Globus pallidus (tissue), 1 donor: ENCODE measurements at places on chromosomes 11 and 22.

DNA sequence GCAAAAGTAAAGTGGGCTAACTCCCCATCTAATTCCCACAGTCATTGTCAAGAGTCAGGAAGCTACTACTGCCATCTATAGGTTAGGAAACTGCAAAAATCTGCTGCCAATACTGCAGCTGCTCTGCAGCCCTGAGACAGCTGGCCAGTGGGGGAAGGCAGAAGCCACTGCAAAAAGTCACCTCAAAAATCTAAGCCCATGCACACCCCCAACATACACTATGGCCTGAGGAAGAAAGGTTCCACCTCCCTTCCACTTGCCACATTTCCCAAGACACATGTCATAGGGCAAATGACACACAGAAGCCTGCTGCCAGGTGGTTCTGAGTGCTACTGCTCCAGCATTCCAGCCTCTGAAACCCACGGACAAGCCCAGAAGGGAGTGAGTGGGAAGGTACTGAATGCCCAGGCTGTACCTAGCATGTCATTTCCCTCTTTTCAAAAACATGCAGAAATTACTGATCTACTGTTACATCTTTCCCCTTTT, 36.9 kb downstream of the DGCR2 start:
- peak; percentile 24 for DNase-seq

DNA sequence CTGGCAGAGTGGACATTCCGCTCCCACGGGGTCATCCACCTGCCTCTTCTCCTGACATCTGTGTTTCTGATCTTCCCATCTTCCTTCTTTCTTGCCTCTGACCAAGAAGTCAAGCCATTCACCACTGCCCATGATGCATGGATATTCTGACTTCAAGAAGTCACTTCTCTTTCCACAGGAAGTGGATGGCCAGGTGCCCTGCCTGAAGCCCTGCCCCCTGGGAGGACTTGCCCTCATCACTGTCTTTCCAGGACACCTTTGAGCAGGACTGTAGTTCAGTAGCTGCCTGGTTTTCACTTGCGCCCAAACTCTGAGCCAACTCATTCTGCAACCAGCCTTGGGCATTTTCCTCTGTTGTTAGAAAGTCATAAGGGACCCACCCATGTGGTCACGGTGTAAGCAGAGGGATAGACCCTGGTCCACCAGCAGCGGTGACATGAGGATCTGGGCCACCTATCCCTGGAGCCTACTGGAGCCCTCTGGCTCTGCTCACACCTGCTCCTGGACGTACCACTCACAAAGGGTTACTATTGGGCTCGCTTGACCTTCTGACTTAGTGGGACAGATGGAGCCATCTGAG, 6.9 kb downstream of the CYTH4 start:
- no peak for DNase-seq

- no peak for DNase-seq
These were observed 128.9 kb downstream of the CCDC34 start for GRCh38 chr11:27234043-27234668.

DNA sequence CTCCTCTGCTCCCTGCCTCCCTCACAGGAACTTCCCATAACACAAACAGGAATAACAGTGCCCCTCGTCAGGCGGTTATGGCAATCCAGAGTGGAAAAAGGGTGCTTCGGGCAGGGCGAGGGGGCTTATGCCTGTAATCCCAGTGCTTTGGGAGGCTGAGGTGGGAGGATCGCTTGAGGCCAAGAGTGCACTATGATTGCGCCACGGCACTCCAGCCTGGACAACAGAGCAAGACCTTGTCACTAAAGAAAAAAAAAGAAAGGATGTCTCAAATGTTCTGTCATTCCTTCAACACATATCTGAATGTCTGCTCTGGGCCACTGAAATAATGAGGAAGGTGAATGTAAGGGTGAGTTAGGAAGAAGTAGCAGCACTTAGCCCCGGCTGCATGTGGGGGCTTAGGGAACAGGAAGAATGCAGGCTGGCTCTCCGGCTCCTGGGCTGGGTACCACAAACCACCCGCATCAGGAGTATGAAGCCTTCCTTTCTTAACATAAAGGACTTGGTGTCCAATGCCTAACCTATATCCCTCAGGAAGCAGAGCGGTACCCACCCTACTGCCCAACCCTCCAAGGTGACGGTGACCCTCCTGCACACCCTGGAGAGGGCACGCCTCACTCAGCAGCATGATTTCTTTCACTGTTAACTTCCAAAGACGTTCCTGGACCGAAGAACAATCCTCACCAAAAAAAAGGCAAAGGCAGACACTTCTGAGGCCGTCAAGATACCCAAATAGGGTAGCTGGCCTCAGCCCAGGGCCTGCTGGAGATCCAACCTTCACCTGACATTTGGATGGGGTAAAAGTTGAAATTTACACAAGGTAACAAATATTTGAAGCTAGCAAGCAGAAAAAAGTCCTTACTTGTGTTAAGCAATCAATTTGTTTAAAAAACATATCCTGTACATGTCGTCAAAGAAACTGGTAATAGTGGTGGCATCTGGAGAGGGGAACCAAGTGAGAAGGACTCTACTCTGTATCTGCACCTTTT, 3.8 kb downstream of the CPT1A start:
- DNase-seq, result no peak

GRCh38 chr11:106724293-106724892, 293.9 kb downstream of the GUCY1A2 start:
- no peak for DNase-seq

DNA sequence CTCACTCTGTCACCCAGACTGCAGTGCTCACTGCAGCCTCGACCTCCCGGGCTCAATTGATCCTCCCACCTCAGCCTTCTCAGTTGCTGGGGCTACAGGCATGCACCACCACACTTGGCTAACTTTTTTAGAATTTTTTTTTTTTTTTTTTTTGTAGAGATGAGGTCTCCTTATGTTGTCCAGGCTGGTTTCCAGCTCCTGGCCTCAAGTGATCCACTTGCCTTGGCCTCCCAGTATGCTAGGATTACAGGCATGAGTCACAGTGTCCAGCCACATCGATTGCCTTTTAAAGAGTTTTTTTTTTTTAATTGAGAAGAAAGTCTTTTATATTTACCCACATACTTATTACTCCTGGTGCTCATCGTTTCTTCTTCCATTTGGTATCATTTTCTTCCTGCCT, 30.0 kb downstream of the PARVG start:
- no peak for DNase-seq

- DNase-seq, result no peak
These were observed 46.4 kb upstream of the MUC15 start for GRCh38 chr11:26618441-26618840.

DNA sequence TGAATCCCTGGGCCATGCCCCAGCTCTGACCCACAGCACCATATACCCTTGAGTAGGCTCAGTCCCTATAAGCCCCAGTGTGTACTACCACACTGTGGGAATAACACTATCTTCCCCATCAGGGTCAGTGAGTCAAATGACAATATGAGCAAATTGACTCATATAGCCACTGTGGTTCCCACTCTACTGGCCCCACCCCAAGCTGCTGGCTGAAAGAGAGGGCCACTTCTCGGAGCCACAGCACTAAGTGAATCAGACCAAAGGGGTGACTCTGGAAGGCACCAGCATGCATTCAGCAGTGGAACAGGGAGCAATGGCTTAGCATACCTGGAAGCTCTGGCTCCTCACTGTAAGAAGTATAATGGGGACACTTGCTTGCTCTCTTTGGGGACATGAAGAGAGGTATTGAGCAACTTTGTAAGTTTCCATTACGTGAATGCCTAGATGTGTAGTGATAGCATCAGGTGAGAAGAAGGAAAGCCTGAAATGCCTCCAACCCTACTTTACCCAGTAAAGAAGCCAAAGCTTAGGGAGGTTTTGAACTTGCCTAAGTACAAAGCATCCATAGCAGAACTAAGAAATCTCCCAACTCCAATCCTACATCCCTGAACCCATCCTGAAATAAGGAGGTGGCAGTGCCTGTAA, 13.5 kb downstream of the CD59 start:
- DNase-seq, result no peak

DNA sequence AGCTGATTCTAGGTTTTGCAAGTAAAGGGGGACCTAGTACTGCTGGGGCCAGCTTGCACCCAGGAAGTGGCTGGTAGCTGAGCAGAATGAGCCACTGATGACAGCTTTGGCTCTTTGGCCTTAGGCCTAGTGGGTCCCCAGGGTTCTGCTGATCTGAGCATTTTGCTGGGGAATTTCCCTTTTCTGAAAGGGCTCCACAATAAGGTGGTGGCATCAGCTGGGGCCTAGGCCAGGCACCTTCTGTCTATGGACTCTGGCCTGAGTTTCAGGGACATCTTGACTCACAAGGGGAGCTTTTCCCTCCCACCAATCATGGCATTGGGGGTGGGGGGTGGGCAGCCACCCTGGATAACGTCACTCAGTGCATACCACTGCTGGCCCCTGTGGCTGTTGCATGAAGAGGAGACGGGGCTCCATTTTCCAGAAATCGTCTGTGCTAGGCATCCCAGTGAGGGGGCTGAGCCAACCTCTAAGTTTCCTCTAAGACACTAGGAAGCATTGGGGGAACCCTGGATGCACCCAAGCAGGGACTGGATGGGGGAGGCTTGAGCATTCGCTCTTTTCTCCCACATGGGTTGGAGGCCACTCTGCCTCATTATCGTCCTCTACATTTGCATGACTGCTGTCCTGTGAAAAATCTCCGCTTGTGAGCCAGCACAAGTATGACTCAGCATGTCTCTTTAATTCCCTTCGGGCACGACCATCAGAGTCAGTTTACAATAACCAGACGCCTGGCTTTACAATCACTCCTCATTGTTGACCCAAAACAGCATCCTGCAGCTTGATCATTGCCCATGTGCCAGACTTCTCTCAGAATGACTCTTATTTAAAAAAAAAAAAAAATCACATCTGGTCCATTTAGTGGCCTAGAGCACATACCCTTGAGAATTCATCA, 145.0 kb upstream of the THY1 start:
- DNase-seq, result peak; percentile 64

GRCh38 chr22:40659166-40659565, 20.1 kb upstream of the MCHR1 start:
- no peak for DNase-seq

DNA sequence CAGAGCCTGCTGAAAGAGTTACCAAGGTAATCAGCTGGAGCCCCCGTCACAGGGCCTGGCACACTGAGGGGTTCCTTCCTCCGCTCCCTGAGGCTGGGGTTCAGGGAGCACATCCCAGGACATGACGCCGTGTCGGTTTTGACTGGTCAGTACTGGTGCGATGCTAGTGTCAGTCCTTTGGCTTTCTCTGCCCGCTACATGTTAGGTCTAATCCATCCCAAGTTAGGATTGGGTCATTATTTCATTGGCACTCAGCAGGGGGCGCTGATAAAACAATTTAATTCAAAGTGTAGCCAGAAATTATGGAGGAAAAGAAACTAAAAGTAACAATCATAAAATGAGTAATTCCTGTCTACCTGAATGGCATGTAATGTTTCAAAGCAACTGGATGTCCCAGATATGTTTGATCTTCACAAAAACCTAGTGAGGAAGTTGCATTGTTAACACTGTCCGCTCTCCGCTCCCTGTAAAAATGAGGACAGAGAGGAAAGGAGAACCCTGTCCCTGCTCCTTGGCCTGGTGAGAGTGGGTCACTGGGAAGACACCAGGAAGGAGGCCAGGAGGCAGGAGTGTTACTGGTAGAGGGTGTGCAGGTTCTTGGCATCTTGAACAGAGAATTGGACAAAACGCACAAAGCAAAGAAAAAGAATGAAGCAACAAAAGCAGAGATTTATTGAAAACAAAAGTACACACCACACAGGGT, 27.1 kb downstream of the TSKU start:
- peak; percentile 31 for DNase-seq

DNA sequence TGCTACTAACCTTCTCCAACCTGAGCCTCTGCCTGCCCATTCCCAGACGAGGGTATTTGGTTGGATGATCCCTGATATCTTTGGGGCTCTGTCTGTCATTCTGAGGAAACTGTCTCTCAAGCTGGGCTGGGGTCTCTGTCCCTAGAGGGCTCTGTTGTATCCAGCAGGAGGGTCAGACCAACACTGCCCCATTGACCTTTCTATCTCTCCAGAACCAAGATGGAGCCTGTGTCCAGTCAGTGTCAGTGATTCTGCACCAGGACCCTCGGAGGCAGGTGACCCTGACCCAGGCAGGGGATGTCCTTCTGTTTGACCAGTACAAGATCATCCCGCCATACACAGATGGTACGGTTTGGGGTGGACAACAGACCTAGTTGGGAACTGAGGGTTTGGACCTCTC, 21.9 kb downstream of the OTOG start:
- no peak for DNase-seq

- no peak for DNase-seq
These were observed 115.6 kb downstream of the CSTPP1 start for GRCh38 chr11:47052165-47052564.
